Activated naive CD8-positive, alpha-beta T cell treated with anti-CD3 and anti-CD28 coated beads for 36 hours (primary cell): ENCODE measurements at places on chromosomes 11 and 22. TPM values are rescaled to one million over a fixed set of nuclear protein-coding genes. Genes with fewer than 3 reads are reported as not detected.

DNA sequence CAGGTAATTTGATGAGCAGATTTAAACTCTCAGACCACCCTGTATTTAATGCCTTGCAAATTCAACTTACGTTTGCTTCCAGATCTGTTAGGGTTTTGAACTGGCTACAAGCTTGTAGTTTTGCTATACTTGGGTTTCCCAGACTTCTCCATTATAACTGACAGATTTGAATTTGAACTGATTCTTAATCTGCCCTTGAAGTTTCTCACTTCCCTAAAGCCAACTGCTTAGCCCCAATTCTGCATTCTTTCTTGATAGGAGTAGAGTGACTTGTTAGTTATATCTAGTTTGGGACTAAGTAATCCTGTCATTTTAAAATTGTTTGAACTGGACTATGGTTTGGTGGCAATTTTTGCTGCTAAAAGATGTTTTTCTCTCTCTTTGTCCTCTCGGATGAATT, 9.7 kb downstream of the LAYN start:
- no peak for DNase-seq

- DNase-seq = peak; percentile 51
Observed at GRCh38 chr11:75450826-75451821, 18.1 kb upstream of the KLHL35 start.

Gene MFRP
- not detected for total RNA-seq

DNA sequence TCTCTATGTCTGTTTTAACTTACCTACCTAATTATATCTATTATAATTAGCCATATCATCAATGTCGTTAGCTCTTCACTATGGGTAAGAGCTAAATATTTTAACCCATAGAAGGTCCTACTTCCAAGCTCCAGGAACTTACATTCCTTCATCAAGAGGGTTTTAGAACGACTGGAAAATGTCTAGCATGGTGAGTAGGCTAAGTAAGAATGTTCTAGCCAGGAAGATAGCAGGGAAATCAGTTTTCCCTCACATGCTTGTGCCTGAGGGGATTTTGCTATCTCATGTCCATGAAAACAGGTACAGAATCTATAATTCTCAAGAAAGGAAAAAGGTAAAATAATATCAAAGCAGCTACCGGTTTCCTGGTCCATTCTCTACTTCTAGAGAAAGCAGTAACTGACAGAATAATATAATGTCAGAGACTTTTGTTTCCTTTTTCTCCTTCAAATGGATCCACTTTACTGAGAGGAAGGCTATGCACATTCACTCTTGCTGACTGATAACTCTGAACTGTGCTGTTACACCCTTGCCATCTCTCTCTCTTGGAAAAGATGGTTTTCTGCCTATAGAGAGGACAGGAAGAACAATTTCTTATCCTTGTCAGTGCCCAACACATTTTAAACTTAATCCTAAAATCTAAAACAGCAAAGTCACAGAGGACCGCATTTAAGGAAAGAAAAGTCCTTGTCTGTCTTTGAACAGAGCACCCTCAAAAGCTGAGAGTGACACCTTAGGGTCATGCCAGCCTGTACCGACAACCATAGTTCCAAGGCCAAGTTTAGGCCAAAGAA, 67.0 kb downstream of the MAML2 start:
- DNase-seq = no peak

Gene TMPRSS4
- total RNA-seq = not detected

Gene LRP5
- total RNA-seq = 12.7 TPM

Gene APOL1
- 17.6 TPM for total RNA-seq
